ENCODE measurements at places on chromosomes 16 and 17. TPM values are rescaled to one million over a fixed set of nuclear protein-coding genes. Genes with fewer than 3 reads are reported as not detected.

The TP53TG3 gene
- total RNA-seq, result not detected

- no peak overlapping the region for H3K27ac ChIP-seq
- H3K4me3 ChIP-seq, result no peak overlapping the region
- DNase-seq, result no peak
- H3K36me3 ChIP-seq, result no peaks in the 10 kb centered on the region
These were observed 36.7 kb downstream of the NOG start for GRCh38 chr17:56630202-56630601.

The PSME3 gene
- 67.7 TPM for total RNA-seq

DNA sequence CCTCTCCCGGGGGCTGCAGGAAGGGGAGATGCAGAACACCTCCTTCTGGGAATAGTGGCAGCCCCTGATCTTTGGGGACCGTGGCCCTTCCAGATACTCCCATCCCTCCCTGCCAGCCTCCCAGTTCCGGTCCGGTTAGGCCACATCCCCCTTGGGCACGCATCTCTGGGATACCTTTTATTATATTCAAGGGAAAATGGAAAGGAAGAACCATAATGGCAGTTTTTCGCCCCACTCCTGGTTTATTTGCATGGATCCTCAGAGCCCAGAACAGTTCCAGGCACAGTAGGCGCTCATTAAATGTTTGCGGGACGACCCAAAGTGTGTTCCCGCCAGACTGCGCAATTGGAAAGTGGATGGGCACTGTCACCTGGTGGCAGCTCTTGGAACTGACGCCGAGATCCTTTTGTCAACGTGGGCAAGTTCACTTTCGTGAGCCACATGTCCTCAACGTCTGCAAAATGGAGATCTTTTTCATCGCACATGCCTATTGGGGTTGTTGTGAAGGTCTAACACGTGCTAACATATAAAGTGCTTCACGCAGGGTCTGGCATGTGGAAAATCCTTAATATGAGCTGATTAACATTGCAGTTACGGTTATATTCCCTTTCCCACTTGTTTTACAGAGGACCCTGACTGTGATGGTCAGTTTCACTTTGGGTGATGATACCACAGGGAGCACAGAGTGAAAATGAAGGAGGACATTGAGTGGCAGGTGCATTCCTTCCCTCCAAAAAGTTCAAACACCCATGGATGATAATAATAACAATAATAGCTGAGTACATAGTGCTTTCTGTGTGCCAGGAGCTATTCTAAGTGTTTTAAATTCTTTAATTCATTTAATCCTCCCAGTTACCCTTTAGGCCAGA is 1.7 kb upstream of the GPRC5B start:
- H3K36me3 ChIP-seq, result no peaks in the 10 kb centered on the region
- H3K4me3 ChIP-seq, result peak overlapping the region; percentile 84
- peaks cover 33% of the 10 kb centered on the region for H3K4me1 ChIP-seq

The ASGR1 gene
- not detected for total RNA-seq

GRCh38 chr16:55624696-55625095 is 31.1 kb upstream of the SLC6A2 start:
- DNase-seq, result no peak
- H3K27me3 ChIP-seq, result no peaks in the 10 kb centered on the region
- no peak overlapping the region for H3K4me3 ChIP-seq

- H3K27me3 ChIP-seq, result no peaks in the 10 kb centered on the region
- no peak overlapping the region for H3K4me3 ChIP-seq
- peaks cover 62% of the 10 kb centered on the region for H3K4me1 ChIP-seq
- peak overlapping the region; percentile 35 for H3K27ac ChIP-seq
These were observed 10.8 kb upstream of the MTMR4 start for GRCh38 chr17:58525239-58525638.

The TXNL4B gene
- total RNA-seq, result 7.0 TPM

All from heart left ventricle (tissue), 16 donors.